Hepatocyte (in vitro differentiated cells): ENCODE measurements at places on chromosomes 12 and 14. TPM values are rescaled to one million over a fixed set of nuclear protein-coding genes. Genes with fewer than 3 reads are reported as not detected.

DNA sequence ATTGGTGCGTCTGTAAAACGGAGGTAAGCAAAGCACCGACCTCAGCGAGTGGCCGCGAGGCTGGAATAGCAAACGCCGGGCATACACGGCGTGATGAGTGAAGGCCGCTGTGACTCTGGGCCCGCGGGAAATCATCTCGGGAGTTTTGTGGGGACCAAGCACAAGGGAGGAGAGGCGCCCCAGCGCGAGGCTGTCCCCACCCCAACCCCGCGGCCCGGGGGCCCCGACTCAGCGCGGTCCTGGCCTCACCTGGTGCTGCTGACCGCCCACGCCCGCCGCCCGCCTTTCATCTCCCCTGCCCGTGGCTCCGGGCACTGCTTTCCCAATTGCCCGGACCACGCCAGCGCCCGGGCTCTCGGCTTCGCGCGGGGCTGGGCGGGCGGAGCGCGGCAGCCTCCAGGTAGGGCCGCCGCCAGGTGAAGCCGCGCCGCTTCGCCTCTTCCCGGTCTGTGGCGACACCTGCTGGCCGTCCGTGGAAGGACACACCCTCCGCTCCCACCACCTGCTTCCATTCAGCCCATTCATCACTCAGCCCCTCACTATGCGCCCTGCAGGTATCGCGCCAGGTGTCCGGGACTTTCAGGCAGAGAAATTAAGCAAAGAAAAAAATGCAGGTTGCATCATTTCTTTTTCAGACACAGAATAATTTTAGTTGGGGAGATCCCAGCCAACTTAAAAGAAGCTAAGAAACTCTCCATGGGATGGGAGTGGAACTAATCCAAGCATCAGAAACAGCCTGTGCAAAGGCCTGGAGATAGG, 360.4 kb downstream of the MED13L start:
- peak; percentile 87 for DNase-seq

DNA sequence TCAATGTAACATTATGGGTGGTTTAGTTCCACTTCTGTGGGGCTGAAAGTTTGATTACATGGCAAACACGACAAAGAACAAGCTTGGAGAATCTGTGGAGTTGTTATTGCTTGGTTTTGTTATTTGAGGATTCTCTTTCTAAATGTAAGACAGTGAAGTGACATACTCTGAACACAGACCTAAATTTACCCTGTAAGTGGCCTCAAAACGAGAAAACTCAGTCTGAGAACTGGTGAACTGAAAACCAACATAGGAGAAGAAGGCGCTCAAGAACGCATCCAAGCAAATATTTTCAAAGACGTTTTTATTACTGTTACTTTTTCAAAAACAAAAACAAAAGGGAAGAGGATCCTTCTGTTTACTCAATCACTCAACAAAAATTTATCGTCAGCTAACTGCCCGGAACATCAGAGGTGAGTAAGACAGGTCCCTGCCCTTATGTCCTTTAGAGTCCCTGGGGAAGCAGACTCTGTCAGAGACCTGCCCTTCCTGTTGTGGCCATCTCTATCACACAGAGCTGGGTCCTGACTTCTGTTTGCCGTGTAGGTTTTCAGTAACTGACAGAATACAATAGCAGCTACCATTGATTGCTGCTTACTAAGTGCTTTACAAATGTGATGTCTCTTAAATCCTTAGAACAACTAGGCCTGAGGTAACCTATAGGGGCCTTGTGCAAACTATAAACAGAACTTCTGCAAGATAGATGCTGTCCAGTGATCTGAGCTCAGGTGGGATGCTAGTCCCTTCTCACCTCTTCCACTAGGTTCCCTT, 79.3 kb upstream of the C12orf71 start:
- DNase-seq = no peak

DNA sequence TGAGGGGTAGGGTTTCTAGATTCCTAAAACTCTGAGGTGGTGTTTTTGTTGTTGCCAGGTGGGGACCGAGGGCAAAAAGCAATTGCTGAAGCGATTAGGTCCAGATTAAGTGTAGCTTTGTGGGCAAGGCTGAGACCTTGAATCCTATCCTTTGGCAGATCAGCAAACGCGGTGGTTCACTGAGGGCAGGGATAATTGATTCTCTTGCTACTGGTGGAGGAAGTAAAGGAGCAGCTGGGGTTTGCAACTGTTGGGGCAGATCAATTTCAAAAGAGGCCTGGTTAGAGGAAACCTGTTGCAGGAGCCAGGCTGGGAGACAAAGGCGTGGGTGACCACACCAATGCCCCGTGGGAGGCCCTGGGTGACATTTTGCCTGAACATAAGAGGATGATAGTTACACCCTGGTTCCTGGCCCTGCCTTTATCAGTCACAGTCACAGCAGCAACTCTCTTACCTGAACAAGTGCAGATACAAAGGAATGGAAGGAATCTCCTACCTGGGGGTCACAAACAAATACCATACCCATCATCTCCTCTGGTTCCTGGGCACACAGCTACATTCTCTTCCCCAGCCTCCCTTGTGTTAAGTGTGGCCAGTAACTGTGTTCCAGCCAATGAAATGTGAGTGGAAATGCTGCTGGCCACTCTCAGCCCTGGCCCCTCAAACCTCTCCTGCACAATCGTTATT, 43.3 kb upstream of the RASSF3 start:
- DNase-seq = no peak

- no peak for DNase-seq
Measured at GRCh38 chr12:98579347-98579746, 14.1 kb upstream of the SLC25A3 start.

DNA sequence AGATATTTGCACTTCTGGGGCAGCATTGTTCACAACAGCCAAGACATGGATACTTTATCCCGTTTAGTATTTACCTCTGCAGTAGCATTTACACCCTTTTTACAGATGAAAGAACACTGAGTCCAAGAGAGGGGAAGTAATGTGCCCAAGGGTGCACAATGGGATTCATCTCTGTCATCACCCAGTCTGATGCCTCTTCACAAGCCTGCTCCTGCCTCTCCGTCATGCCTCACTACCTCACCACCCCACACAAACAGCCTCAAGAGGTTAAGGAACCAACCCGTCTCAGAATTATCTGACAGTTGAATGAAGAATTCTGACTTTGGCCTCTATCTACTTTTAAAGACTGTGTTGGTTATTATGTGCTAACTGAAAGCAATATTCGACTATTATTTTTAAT, 368.4 kb downstream of the ATP23 start:
- no peak for DNase-seq

Gene ABCC9
- total RNA-seq = 7.2 and 10.0 TPM in 2 replicates

GRCh38 chr12:28899951-28900350, 249.1 kb upstream of the FAR2 start:
- no peak for DNase-seq

Gene SLC39A2
- 3.3 and 4.2 TPM in 2 replicates for total RNA-seq

GRCh38 chr14:90678846-90679362, 137.3 kb downstream of the TTC7B start:
- no peak for DNase-seq

GRCh38 chr12:27534060-27534764, 10.2 kb downstream of the PPFIBP1 start:
- no peak for DNase-seq

GRCh38 chr12:48940181-48940580, 14.9 kb upstream of the FKBP11 start:
- no peak for DNase-seq

GRCh38 chr14:31207755-31208545, at the start of gene HECTD1:
Gene HECTD1, minus strand, starts transcription at chr14:31207793. Its CDS starts 1,857 bp downstream, at chr14:31205936.
- DNase-seq = peak; percentile 96

GRCh38 chr14:22761734-22762133, 4.8 kb upstream of the OXA1L start:
- DNase-seq = no peak

GRCh38 chr14:105312973-105313372, 1.6 kb upstream of the PACS2 start:
- DNase-seq = no peak

GRCh38 chr14:75373616-75374015, 54.2 kb upstream of the JDP2 start:
- DNase-seq = no peak

DNA sequence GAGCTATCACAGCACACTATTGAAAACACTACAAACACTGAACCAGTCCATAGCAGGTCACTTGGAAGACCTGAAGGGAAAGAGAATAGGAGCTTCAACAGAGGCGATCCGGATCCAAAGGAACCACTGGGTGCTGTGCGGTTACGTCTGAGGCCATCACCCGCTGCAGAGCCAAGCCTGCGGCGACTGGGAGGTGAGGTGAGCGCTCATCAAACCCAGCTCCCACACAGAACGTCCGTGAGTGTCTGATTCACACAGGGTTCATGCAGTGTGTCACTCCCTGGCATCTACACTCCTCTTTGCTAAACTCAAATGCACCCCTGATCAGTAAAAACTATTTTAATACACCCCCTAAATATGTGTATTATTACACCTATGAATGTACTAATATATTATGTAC, 64.1 kb downstream of the TMEM132D start:
- no peak for DNase-seq

Gene RIPK3
- 4.8 and 9.1 TPM in 2 replicates for total RNA-seq

Gene SERPINA1
- total RNA-seq = 5,074 and 5,718 TPM in 2 replicates

- DNase-seq = no peak
Measured at GRCh38 chr12:3273409-3273853, 196.3 kb downstream of the TSPAN9 start.

DNA sequence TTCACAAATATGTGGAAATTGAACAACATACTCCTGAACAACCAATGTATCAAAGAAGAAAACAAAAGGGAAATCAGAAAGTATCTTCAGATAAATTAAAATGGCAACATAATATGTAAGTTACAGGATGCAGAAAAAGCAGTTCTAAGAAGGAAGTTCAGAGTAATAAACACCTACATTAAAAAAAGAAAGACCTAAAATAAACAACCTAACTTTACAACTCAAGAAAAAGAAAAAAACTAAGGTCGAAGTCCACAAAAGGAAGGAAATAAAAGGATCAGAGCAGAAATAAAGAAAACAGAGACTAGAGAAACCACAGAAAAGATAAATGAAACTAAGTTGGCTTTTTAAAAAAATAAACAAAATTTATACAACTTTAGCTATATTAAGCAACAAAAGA, 59.2 kb downstream of the EGLN3 start:
- DNase-seq = no peak

Gene JPH4
- 2.3 and 2.7 TPM in 2 replicates for total RNA-seq

Gene TRHDE
- total RNA-seq = 4.4 and 5.0 TPM in 2 replicates

Gene COA8
- total RNA-seq = 58.7 and 59.1 TPM in 2 replicates

DNA sequence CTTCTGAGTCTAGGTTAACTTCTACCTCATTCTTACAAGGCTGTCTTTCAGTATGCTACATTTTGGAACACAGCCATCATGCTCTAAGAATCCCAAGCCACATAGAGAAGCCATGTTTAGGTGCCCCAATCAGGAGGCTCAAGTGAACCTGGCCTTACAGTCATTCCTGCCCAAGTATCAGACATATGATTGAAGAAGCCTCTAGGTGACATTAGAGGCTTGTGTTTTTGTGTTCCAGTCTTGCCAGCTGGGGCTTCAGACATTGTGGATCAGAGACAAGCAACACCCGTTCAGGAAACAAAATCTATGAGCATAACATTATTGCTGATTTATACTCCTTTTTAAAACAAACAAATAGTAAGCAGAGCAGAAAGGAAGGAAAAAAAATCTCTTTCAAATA, 8.1 kb upstream of the SLC16A7 start:
- no peak for DNase-seq

Gene STYK1
- total RNA-seq = 0.48 and 3.6 TPM in 2 replicates

Gene KCNK13
- 0.28 and 0.47 TPM in 2 replicates for total RNA-seq

GRCh38 chr12:99009654-99010296, 364.7 kb downstream of the APAF1 start:
- no peak for DNase-seq

DNA sequence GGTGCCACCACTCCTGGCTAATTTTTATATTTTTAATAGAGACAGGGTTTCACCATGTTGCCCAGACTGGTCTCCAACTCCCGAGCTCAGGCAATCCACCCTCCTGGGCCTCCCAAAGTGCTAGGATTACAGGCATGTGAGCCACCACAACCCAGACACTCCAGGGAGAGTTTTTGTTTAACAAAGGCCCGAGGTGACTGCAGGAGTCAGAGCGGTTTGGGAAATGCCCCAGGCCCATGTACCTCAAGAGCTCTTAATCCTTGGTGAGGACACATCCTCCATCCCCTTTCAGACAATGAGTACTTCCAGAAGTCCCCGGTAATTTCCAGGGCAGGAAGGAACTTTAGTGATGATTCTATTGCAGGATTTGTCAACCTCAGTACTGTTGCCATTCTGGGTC, 176.0 kb downstream of the ESRRB start:
- no peak for DNase-seq

Gene CNTN1
- 2.4 and 4.1 TPM in 2 replicates for total RNA-seq

DNA sequence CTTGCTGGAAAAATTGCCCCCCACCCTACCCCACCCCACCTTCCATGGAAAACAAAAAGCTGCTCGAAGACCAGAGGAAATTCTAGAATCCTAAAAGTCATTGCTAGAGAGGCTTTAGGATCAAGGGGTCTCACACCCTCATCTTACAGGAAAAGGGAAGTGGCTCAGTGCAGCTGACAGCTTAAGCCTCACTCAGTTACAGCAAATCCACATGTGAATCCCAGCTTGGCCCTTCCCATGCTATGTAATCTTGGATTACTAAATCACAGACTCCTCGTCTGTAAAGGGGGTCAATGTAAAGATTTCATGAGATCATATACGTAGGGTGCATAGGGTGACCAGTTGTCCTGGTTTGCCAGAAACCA, 25.9 kb downstream of the CMKLR1 start:
- DNase-seq = no peak

GRCh38 chr14:68476212-68477109, 316.4 kb downstream of the ZFP36L1 start:
- peak; percentile 73 for DNase-seq

DNA sequence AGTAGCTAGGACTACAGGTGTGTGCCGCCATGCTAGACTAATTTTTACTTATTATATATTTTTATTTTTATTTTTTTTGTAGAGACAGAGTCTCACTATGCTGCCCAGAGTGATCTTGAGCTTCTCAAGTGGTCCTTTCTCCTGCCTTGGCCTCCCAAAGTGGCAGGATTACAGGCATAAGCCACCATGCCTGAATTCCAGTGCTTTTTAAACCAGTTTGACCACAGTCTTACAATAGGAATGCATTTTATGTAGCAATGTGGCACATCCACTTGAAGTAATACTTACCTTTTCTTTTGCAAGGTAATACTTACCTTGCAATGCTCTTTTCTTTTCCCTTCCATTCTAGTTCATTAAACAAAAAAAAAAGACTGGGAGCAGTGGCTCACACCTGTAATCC, 38.0 kb upstream of the CPM start:
- no peak for DNase-seq

GRCh38 chr14:56321861-56322260, 203.7 kb downstream of the PELI2 start:
- no peak for DNase-seq

DNA sequence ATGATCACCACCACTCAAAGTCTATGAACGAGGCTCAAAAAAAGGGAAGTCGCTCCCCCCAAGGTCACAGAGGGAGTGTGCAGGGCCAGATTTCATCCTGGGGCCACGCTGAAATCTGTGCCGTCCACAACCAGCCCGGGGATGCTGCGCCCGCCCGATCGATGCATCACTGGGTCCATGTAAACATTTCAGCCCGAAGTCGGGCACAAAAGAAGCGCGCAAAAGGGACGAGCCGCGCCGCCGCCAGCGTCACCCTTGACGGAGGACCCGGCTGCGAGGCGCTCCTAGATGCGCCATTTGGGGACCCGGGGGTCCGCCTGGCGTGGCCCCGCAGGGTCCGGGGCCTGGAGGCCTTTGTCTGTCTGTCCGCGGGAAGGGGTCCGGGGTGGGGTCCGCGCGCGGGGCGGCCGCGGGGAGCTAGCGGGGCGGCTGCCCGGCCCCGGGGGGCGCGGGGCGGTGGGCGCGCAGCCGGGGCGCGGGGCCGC, 503 bp downstream of the FBXO21 start:
- DNase-seq = peak; percentile 52
